ENCODE measurements at places on chromosomes 3 and 15.

GRCh38 chr3:140924097-140924873 lies 17.4 kb upstream of the SLC25A36 start:
- no peak for DNase-seq

DNA sequence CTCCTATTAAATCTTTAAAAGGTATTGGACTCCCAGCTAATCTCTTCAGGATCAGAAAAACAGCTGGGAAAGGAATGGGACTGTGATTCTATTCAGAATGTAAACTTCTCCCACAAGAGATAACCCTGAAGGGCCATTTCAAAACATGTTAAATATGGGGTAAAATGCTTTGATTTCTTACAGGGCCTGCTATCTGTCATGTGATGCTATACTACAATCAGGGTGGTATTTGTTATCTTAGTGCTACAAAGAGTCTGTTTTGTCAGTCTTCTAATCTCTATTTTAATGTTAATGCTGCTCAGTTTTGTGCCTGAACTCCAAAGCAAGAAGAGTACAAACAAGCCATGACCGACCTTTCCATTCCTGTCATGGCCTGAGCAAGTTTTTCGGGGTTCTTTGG lies 186.9 kb downstream of the TBC1D5 start:
- DNase-seq, result no peak

DNA sequence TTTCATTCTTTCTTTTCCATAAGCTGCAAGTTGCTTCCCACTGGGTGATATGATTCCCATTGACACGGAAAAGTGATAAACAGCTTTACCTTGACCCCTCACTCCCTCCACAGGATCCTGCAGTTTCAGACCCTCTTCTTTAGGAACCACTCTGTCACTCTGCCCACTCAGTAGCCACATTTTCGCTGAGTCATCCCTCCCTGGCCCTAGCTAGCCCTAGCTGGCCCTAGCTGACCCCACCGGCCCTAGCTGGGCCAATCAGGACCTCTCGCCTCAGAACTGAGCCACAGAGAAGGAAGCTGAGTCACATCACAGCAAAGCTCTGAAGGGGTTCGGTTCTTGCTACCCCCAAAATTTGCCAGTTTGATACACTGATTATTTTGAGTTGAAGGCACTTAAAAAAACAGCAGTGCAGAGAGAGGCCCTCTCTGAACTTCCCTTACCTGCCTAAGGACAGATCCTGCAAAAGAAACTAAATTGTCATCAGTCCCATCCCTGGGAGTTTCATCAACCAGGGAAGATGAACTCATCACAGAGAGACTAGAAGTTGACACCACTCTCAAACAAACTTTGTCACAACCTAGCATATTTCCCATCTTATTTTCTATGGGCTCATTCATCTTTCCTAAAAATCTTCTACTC lies 233.5 kb upstream of the PROK2 start:
- DNase-seq, result no peak

DNA sequence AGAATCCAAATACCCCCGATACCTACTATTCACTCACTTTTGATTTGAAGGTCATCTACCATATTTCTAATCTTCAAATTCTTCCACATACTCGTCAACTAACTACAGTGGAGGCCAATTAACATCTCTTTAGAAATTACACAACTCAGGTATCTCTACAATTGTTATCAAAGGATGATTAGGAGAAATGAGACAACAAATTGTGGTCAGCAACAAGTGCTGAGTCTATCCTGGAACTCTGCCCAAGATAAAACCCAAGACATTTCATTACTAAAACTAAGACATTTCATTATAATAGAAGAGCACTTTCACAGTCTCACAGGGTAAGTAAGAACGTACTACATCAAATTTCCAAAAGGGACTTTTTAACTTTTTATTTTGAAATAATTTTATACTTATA lies 100.0 kb downstream of the TBC1D5 start:
- DNase-seq, result peak; percentile 6

DNA sequence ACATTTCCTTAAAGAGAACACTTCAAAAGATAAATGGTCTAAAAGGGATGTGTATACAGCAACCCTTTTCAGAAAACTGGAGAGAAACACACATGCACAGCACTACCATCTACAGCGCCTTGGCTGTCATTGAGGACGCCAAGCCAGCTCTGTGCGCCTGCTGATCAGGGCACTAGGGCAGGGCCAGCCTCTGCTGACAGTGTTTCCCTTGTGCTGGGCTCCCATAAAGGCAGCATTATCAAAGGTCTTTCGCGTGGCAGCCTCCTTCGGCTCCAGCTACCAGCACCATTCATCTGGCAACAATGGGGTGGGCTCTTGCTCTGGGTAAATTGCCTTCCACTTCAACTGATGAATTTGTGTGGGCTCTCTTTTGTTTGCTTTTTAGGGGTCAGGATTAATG lies 53.4 kb downstream of the LDHAL6B start:
- no peak for DNase-seq

- DNase-seq, result no peak
Measured at GRCh38 chr15:31300981-31301672, 25.5 kb upstream of the KLF13 start.

DNA sequence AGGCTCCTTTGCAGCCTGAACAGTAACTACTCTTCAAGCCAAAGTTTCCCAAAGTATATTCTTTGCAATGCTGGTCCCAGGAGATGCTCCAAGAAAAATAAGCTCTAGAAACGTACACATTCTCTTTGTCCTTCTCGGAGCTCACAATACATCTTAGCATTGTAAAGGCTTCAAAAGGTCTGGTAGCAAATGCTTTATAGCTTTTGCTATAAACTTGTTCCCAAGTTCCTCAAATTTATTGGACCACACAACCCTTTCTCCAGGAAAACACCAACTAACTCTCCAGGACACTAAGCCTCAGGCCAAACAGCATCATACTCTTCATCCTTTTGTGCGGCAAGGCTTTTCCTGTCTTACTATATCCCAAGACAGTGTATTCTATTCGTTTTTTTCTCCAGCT lies 455.6 kb upstream of the PROK2 start:
- no peak for DNase-seq

DNA sequence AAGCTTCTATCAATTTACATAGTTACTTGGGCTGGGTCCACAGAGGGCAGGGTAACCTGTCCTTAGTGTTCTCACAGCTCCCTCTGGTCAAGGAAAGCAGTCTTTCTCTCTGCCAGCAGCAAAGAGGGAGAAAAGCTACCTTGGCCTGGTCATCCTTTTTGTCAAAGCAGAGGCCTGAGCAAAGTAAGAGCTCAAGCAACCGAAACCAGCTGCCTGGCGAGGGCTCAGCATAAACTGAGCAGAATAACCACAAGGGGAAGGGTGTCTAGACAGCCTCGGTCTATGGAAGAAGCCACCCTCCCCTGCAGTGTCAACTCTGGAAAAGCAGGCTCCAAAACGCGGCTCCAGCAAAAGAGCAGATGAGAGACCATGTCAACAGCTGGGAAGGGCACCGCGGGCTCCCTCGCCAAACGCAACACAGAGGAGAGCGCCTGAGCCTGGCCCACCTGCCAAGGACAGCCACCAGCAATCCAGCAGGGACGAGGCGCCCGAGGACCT lies 17.4 kb downstream of the LRIG1 start:
- no peak for DNase-seq

DNA sequence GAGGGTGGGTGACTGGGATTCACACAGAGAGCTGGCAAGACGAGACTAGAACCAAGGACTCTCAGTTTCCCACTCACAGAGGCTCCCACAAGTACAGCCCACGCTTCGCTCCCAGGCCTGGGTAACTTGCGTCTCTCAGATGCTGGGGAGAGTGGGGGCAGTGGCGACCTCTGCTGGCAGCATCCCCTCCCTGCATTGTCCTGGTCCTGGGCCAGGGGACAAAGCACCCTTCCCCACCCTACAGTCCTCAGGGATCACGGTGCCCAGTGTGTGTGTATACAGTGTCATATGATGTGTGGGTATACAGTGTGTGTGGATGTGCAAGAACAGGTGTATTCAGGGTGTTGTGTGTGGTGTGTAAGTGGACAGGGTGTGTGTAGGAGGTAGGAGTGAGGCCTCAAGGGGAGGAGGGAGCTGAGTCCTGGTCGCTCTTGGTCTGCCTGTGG lies 12.8 kb downstream of the VILL start:
- no peak for DNase-seq

GRCh38 chr3:182399978-182400737 lies 393.1 kb upstream of the ATP11B start:
- DNase-seq, result no peak

- no peak for DNase-seq
Measured at GRCh38 chr15:71768184-71768583, 42.2 kb upstream of the NR2E3 start.

GRCh38 chr3:108894981-108895380 lies 58.7 kb downstream of the GUCA1C start:
- no peak for DNase-seq

DNA sequence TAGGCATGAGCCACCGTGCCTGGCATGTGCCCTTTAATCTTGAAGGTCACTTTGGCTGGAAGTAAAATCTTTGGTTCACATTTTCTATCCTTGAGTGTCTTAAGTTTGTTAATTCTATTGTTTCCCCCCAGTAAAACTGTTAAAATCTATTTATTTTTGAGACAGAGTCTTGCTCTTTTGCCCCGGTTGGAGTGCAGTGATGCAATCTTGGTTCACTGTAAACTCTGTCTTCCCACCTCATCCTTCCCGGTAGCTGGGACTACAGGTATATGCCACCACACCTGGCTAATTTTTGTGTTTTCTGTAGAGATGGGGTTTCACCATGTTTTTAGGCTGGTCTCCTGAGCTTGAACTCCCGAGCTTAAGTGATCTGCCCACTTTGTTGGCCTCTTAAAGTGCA lies 7.7 kb downstream of the PPP4R2 start:
- DNase-seq, result no peak

GRCh38 chr3:180633722-180634121 lies 31.8 kb downstream of the TTC14 start:
- DNase-seq, result no peak

DNA sequence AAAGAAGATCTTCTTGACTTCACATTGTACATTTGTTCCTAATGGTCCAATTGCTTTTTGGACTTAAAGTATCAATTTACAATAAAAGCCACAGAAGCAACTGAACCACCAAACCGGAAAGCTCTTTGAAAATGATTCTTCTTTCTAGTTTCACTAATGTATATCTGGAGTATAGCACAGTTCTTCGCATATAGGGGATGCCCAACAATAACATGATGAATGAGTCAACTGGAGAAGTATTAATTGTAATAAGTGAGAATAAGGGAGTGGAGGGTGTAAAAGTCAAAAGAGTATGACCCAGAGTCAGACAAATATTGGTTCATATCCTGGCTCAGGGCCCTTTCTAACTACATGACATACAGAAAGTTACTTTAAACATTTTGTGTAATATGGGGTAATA lies 425.2 kb downstream of the ZBTB20 start:
- no peak for DNase-seq

- no peak for DNase-seq
Measured at GRCh38 chr15:85452436-85452835, 72.0 kb downstream of the AKAP13 start.

- no peak for DNase-seq
Measured at GRCh38 chr3:25557694-25558093, 107.0 kb downstream of the TOP2B start.

GRCh38 chr3:47406762-47407149 lies 25.9 kb downstream of the PTPN23 start:
- DNase-seq, result no peak

DNA sequence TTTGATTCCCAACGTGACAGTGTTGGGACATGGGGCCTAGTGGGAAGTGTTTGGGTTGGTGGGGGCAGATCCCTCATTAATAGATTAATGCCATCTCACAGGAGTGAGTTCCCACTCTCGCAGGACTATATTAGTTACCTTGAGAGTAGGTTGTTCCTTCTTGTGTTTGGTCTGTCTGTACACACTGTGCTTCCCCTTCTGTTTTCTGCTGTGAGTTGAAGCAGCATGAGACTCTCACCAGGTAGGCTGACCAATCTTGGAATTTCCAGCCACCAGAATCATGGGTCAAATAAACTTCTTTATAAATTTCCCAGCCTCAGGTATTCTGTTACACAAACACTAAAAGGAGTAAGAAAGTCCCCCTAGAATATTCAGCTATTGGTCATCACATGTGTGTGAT lies 145.4 kb downstream of the ERC2 start:
- no peak for DNase-seq
